ENCODE measurements at places on chromosomes 16 and 17.

- DNase-seq = no peak
Observed at GRCh38 chr16:31404353-31405064, 11.4 kb downstream of the ITGAD start.

GRCh38 chr16:73347500-73348375, 299.8 kb upstream of the ZFHX3 start:
- DNase-seq = no peak

DNA sequence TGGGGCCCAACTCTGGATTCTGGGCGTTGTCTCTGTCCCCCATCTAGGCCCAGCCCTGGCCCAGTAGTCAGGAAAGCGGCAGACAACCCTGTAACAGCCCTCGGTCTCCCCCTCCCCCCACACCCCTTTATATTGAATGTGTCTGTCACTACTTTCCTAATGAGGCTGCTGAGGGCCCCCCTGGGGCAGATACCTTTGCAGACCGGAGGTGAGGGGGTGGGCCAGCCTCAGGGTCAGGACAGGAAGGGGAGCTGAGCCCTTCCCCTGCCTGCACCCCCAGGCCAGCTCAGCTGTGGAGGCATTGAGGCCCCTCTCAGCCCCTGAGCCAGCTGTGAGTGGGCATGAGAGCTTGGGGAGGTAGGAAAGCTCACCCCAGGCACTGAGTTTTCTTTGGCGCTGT, 17.1 kb downstream of the RAI1 start:
- DNase-seq = no peak

GRCh38 chr17:77285594-77286390, 145.0 kb downstream of the SEC14L1 start:
- no peak for DNase-seq

DNA sequence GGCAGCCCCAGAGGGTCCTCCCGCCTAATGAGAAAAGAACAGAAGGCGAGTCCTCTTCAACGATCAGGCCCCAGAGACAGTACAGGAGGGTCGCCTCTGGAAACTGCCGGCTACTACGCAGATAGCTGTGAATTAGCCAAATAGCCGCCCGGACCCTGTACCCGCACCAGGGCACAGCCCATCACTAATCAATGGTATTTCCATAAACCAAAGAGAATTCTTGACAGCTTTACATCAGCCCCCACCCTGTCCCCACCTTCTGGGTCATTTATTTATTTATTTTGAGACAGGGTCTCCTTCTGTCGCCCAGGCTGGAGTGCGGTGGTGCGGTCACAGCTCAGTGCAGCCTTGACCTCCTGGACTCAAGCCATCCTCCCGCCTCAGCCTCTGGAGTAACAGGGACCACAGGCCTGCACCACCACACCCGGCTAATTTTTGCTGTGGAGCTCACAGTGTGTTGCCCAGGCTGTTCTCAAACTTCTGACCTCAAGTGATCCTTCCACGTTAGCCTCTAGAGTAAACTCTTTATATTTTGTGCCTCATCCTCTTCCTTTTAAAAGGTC, 805 bp upstream of the CLCN7 start:
- no peak for DNase-seq

- DNase-seq = no peak
Observed at GRCh38 chr17:75091855-75092327, 4.1 kb downstream of the SLC16A5 start.

- no peak for DNase-seq
Observed at GRCh38 chr16:9206156-9206555, 114.7 kb downstream of the HAPSTR1 start.

DNA sequence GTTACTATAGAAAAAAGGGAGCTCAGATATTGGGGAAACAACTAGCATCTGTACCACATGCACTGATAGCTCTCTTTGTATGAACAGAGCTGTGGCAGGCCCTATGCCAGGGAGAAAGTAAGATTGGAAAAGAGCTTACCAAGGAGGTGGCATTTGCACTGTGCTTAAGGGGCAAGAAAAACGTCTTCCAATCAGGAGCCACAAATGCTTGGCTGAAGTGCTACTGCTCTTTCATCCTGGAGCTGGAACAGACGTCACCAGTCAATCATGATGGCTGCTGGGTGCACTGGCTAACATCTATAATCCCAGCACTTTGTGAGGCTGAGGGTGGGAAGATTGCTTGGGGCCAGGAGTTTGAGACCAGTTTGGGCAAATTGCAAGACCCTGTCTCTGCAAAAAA, 218.5 kb downstream of the SEC14L1 start:
- DNase-seq = no peak

GRCh38 chr16:78425891-78426510, 326.5 kb downstream of the WWOX start:
- no peak for DNase-seq

- DNase-seq = no peak
Observed at GRCh38 chr17:32341141-32341856, 674 bp downstream of the C17orf75 start.

GRCh38 chr17:12730931-12731521, 58.3 kb upstream of the ARHGAP44 start:
- DNase-seq = peak; percentile 55

GRCh38 chr16:88936556-88937205, 40.3 kb downstream of the CBFA2T3 start:
- DNase-seq = no peak

DNA sequence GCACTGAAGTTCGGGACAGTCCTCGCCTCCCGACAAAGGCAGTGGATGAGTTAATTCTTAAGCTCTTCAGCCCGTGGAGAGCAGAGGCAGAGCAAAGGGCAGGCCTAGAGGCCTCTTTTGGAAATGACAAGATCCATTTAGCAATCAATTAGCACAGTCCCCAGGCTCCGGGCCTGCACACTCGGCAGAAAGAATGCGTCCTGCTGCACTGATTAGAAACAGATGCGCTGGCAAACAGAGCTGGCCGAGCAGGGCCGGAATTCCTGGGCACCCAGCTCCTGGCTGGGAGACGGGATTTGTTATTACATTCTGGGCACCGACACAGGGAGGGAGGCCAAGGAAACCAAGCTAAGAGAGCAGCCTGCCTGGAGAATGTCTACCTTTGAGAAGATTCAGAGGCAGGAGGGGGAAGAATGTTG, 162.9 kb downstream of the COPRS start:
- peak; percentile 22 for DNase-seq

- DNase-seq = no peak
Observed at GRCh38 chr17:16900288-16900882, 71.5 kb downstream of the TNFRSF13B start.

DNA sequence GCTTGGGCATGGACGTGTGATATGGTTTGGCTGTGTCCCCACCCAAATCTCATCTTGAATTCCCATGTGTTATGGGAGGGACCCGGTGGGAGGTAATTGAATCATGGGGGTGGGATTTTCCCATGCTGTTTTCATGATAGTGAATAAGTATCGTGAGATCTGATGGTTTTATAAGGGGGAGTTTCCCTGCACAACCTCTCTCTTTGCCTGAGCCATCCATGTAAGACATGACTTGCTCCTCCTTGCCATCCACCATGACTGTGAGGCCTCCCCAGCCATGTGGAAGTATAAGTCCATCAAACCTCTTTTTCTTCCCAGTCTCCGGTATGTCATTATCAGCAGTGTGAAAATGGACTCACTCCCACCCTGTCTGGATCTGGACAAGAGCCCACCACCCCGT, 393.4 kb downstream of the SEC14L1 start:
- DNase-seq = no peak

DNA sequence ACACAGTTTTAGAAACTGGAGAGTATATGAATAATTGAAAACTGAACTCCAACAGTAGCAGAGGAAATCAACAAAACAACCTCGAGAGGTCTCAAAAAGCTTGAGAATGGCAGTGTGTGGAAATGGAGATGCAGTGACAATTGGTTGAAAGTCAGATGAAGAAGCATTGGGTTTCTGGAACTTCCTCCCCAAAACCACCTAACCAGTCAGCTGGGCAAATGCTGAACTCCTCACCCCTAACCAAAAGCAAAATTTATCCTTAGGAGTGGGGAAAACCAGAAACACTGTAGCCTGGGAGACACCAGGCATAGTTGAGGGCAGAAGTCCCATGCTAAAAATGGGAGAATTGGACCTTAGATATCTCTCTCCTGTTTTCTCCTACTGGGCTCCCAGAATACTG, 109.9 kb downstream of the TANC2 start:
- DNase-seq = no peak

- DNase-seq = no peak
Observed at GRCh38 chr16:2687531-2688308, 5.4 kb downstream of the KCTD5 start.

DNA sequence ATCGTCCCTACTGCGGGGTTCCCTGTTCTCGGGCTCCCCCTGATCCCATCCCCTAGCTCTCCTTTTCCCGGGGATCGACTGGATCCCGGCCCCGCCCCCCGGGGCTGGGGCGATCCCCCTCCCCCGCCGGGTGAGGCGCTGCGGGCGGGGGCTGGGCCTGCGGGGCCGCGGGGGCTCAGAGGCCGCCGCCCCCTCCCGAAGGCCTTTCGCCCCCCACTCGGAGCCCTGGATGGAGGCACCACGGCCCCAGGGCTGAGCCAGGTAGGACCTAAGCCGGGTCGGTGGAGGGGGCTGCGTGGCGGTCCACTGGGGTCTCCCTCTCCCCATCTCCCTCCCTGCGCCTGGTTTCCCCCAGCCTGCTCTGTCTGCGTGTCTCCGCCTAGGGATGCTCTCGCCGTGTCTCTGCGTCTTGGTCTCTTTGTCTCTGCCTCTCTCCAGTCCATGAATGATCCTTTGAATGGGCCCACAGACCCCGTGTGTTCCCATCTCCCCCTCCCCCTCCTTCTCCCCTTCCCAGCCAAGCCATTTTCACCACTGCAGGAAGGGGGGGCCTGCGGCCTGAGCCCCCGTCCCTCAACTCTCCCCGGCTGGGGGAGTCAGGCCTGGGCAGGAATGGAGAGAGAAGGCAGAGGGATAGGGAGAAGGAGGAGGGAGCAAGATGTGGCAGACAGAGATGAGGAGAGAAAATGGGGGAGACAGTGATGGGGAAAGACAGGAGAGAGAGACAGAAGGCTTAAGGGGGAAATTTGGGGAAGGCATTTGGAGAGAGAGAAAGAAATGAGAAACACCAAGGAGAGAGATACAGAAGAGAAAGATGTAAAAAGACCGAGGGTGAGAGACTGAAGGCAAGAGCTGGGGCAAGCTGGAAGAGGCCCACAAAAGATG, 1.7 kb upstream of the TMEM256 start:
- DNase-seq = no peak

- DNase-seq = no peak
Observed at GRCh38 chr17:82076785-82077591, 11.4 kb upstream of the DUS1L start.

All from left renal pelvis (tissue), 4 donors.